ENCODE measurements at places on chromosomes 2 and 18. TPM values are rescaled to one million over a fixed set of nuclear protein-coding genes. Genes with fewer than 3 reads are reported as not detected.

GKN1 gene
- not detected for total RNA-seq

NPHP1 gene
- total RNA-seq, result 3.7 TPM

IGFBP2 gene
- 2.4 TPM for total RNA-seq

UGT1A10 gene
- total RNA-seq, result not detected

DLX1 gene
- total RNA-seq, result 1.8 TPM

ACOXL gene
- not detected for total RNA-seq

CNDP1 gene
- total RNA-seq, result not detected
